Thoracic aorta (tissue), 2 donors: ENCODE measurements at places on chromosomes 5 and 9.

DNA sequence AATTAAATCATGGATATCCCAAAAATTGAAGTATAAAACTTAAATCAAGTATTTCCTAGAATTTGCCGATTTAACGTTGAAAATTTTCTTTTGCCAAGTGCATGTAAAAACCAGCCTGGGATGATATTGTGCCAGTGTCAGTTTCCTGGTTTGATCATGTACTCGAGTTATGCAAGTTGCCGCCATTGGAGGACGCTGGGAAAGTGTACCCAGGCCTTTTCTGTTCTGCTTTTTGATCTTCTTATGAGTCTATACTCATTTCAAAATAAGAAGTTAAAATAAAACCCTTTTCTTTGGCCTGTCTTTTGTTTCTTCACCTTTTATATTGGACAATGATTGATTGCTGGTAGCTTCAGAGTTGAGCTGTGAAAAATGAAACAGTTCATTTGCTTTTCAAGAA lies 93.1 kb upstream of the NFIL3 start:
- no peak for DNase-seq

DNA sequence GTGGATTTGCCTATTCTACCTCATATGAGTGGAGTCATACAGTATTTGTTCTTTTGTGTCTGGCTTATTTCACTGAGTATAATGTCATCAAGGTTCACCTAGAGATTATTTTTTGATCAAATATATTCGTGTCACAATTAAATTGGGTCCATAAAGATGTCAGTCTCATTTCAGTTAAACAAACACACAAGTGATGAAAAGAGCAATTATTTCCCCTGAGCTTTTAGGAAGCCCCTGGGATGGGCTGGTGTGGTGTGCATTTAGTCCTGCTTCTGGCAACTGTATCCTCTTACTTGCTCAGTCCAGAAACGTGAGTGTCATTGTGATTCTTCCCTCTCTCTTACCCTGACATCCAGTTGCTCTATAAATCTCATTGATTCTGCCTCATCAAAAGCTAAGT lies 52.8 kb upstream of the CARTPT start:
- no peak for DNase-seq

DNA sequence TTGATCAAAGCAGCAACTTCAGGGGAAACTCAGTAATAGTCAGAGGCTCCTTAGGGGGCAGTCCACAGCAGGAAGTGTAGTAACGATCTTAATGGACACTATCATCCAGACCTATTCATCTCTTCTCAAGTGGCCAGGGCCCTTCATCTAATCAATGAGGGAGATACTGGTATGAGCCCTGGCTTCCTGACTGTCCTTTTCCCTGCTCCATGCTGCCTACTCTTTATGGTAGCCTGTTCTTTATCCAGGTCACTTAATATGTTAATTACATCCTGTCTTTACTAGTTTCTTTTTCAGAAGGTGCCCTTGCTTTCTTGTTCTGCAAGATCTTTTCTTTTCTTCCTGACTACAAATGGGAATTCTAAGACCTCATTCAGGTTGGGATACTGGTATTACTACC lies 197.1 kb downstream of the CAVIN4 start:
- DNase-seq, result no peak

- DNase-seq, result no peak
Measured at GRCh38 chr9:134620751-134621557, 20.6 kb upstream of the COL5A1 start.

GRCh38 chr5:78738693-78739300 lies 90.2 kb upstream of the LHFPL2 start:
- DNase-seq, result no peak

GRCh38 chr9:87889882-87890252 lies 7.2 kb downstream of the SPATA31E1 start:
- no peak for DNase-seq

DNA sequence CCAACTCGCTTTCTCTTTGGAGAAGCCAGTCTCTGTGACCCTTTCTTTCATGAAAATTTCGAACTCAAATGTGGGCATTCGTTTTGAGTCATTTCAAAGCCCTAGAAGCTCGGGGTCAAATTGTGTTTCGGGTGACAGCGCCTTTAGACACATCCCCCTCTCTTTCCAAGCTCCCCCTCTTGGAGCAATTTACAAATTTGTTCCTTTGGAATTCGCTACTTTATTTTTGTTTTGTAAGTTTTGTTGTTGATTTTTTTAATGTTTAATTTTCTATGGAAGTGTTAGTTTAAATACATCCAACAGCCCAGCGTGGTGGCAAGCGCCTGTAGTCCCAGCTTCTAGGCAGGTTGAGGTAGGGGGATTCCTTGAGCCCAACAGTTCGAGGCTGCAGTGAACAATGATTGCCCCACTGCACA lies 4.6 kb upstream of the BARX1 start:
- no peak for DNase-seq

DNA sequence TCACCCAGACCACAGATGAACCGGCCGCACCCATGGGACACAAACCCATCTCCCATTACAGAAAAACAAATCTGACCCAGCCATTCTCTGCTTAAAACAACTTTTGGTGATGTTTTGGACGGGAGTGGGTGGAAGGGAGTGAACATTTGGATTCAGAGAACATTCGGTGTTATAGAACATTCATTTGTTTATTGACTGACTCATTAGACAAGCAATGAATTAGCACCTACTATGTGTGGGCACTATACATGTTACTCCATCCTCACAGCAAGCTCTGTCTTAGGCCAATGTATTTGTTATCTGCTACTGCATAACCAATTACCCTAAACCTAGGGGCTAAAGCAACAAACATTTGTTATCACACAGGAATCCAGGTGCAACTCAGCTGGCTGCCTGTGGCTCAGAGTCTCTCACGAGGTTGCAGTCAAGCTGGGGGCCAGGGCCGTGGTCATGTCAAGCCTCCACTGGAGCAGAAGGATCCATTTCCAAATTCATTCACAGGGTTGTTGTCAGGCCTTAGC lies 5.1 kb upstream of the ERGIC1 start:
- DNase-seq, result no peak

- DNase-seq, result no peak
Measured at GRCh38 chr5:45672271-45672670, 23.9 kb downstream of the HCN1 start.

GRCh38 chr5:138595180-138595795 lies 20.1 kb upstream of the HSPA9 start:
- DNase-seq, result no peak

DNA sequence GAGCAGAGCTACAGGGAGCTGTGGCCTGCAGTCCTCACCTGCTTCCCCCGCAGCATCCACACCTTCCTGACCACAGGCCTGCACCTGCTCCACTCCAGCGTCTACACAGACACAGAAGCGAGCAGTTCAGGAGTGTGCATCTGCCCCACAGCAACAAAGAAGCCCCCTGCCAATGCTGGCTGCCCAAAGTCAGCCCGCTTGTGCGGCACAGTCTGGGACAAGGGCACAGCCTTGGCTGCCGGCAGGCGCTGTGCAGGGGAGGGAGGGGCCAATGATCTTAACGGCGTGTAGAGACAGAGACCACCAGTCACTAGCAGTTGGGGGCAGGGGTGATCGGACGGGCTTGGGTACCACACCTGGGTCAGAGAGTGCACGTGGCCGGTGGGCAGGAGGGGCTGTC lies 6.6 kb downstream of the BRD9 start:
- no peak for DNase-seq

GRCh38 chr5:68482199-68482598 lies 266.6 kb downstream of the PIK3R1 start:
- DNase-seq, result no peak

DNA sequence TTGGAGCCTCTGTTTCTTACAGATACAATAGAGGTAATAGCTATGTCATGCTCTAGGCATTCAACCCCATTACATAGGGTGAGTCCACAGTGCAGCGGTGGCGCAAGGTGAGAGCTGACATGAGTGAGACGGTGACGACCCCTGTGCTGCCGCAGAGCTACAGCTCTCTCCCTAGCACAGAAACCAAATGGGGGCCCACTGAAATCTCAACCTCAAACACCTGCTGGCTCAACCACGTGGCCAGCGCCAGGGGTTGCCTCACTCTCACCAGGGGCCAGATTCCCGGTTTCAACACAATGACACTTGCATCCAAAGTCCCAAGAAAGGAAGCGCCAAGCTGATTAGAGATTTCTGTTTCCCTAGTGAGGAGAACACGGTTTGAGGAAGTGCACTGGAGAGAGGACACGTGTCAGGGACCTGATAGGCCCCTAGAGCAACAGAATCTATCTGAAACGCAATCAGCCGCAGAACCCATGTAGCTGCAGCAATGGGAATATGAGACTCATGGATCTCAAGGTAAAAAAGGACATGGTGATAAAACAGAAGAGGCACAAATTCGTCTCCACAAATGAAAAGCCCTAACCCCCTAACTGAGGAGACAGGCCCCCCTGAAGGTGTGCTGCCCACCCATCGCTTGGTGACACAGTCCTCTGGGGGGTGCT lies 114.3 kb downstream of the CRB2 start:
- DNase-seq, result no peak

GRCh38 chr9:85115473-85115872 lies 445.9 kb downstream of the NTRK2 start:
- no peak for DNase-seq

- no peak for DNase-seq
Measured at GRCh38 chr9:136511670-136512592, 29.1 kb upstream of the SEC16A start.

- DNase-seq, result no peak
Measured at GRCh38 chr9:1979741-1980367, 35.3 kb upstream of the SMARCA2 start.

DNA sequence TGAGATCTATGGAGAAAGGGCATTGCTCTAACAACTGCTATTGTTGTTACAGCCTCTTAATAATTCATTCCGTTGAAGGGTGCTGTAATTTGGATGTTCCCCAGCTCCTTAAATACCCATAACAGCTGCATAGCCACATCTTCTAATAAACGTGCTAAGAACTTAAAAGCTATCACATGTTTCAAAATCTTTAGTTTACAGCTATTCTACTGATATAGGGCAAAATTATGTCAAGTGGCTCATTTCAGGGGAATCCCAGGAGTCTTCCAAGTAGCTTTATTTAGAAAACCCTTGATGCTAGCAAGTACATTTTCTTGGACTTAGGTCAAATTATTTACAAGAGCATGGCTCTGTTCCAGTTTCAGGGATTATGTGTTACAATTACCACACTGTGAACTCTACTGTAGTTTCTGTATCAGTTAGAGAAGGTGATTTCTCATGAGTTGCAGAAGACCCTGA lies 990.4 kb upstream of the ACO1 start:
- no peak for DNase-seq

GRCh38 chr9:92503156-92503555 lies 20.9 kb upstream of the ASPN start:
- no peak for DNase-seq

- no peak for DNase-seq
Measured at GRCh38 chr9:93665128-93665636, 88.8 kb downstream of the PHF2 start.

GRCh38 chr5:66281294-66281693 lies 137.2 kb downstream of the SREK1 start:
- no peak for DNase-seq

DNA sequence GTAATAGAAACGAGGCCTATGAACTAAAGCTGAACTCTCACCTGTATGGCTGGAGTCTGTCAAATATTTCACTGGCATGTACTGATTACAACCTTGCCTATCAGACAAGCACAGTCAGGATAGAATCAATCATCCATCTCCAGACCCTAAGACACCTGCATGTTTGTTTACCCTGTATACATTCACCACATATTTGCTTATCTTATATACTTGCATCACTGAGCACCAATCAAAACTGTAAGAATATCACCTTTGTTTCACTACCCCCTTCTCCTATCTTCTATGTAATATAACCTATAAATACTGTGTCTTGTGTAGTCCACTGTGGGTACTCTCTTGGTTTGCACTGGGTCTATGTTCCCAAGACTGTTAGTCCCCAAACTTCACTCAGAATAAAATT lies 1085.7 kb downstream of the TAF11L14 start:
- no peak for DNase-seq

GRCh38 chr5:115289104-115289503 lies 7.3 kb downstream of the CCDC112 start:
- no peak for DNase-seq

DNA sequence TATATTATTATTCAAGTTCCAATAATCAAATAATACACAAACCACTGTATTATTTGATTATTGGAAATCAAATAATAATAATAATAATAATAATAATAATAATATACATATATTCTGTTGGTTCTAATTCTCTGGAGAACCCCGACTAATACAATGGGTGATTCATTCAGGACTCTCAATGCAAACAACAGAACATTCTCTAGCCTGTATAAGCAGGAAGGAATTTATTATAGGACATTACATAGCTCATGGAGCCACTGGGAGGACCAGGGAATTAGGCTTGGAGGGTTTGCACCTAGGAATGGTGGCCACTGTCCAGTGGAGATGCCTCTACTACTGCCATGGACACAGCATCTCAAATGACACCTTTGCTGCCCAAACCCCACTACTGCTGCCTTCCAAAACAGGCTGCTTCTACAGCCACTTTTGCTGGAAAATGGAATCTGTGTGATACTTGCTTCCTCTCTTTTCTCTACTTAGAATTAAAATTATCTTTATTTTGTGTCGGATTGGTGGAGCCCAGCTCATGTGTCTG lies 25.9 kb downstream of the PTGS1 start:
- no peak for DNase-seq

DNA sequence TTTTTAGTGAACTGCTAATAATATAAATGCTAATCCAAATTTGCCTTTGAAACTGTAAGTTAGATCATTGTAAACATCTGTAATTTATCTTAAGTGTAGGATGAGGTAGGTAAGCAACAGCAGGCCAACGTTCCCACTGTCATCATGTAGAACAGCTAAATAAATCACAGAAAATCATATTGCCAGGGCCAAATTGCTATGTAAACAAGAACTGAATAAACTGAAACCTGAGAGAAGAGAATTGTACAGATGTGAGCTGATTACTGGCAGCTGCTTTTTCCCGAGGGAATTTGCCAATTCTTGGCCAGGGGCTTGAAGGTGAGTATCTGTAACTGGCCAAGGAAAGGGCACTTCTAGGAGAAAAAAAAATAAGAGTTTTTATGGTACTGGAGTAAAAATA lies 97.6 kb downstream of the CDH10 start:
- no peak for DNase-seq

- DNase-seq, result no peak
Measured at GRCh38 chr5:105963696-105964255, 1707.0 kb downstream of the EFNA5 start.

- DNase-seq, result no peak
Measured at GRCh38 chr5:14696057-14696456, 31.5 kb downstream of the OTULIN start.

- no peak for DNase-seq
Measured at GRCh38 chr5:180099733-180100611, 28.4 kb upstream of the RNF130 start.

- DNase-seq, result no peak
Measured at GRCh38 chr5:153809166-153809565, 229.5 kb downstream of the FAM114A2 start.

DNA sequence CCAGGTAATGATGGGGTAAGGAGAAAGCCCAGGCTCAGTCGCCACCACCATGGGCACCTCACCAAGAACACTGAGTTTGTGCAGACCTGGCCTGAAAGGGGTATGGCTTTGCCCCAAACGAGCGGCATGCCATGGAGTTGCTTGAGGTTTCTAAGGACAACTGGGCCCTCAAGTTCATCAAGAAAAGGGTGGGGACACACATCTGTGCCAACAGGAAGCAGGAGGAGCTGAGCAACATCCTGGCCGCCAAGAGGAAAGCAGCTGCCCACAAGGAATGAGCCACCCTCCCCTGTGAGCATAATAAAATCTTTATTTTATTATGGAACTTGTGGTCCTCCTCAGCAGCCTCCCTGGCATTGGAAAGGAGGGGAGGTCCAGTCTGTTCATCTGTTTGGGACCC lies 23.8 kb downstream of the CD14 start:
- DNase-seq, result no peak
